Activated T-cell treated with anti-CD3 and anti-CD28 coated beads, Interleukin-2, amount 50 U/mL, for 48 hours (primary cell): ENCODE measurements at places on chromosomes 2 and 18.
A peak's percentile ranks its signal among the peaks of the same experiment; 100 is the strongest.

GRCh38 chr2:233080836-233081229 is 20.7 kb downstream of the INPP5D start:
- DNase-seq, result peak; percentile 54

DNA sequence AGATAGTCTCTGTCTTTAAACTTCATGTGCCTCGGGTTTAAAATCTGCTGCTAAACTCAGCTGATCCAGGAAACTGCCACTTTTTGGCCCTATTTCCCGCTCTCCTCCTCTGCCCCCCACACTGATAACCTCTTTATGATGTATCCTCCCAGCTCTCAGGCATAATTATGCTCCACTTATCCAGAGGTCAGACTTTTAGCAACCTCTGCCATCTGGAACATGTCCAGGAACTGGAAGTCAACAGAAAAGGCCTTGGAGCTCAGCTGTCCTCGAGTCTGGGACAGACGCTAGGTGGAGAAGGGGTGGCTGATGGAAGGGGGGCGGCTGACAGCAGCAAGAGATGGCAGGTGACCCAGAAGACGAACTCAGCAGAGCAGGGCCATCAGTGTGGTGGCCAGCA is 41.2 kb downstream of the ASAP2 start:
- DNase-seq, result no peak

DNA sequence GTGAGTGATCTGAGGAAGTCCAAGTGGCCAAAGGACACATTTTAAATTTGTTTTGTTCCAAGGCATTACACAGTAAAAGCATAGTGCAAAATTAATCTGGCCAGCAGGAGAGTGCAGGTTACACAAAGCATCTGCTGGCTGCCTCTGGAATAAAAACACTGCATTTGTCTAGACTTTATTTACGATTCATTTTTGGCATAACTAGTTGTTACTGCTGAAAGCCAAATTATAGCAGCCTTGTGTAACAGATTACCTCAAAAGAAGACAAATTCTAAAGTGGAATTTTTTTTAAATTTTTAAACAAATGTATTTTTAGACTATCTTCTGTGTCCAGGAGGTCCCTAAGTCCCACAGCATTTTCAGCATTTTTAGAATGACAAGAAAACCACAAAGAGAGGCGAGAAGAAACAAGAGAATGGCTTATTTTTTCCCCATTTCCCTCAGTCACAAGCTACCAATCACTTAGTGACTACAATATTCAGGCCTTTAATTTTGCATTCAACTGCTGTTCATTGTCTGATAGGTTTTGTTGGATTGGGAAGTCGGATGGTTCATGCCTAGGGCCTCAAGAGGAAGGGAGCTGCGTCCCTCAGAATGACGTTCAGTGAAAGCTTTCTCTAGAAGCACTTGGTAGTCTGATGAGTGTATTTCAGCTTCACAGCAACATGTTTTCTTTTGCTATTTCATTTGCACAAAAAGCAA is 46.0 kb downstream of the TMEFF2 start:
- DNase-seq, result no peak

DNA sequence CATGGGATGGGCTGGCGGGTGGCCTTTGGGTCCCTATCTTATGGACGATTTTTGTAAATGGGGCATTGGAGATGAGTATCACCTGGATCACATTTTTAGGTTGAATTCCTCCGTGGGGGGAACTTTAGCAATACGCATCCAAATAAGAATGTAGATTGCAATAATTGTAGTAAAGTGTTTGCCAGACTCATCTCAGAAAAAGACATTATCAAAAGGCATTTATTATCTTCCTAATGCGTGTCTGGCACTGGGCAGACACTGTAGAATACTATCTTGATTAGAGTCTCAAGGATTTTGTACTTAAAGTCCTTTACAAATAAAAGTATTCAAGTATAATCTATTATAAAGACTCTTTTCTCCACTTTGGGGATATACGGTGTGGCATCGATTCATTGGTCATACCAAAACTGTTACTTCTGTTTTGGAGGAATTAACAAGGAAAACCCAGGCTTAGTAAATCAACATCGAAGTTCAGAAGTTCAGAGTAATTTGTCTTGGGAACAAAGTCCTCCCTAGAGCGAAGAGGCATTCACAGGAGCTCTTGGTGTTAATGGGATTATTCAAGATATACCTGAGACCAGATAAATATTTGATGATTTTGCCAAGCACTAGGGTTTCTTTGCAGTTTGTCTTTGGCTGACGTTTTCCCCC is 578 bp upstream of the ACKR3 start:
- DNase-seq, result no peak

GRCh38 chr2:1791685-1792435 is 47.5 kb upstream of the PXDN start:
- no peak for DNase-seq

GRCh38 chr2:120747281-120747680 is 11.6 kb downstream of the GLI2 start:
- no peak for DNase-seq

GRCh38 chr2:224063298-224063648 is 24.2 kb upstream of the SERPINE2 start:
- no peak for DNase-seq

GRCh38 chr2:62934517-62934916 is 116.1 kb upstream of the OTX1 start:
- DNase-seq, result no peak

DNA sequence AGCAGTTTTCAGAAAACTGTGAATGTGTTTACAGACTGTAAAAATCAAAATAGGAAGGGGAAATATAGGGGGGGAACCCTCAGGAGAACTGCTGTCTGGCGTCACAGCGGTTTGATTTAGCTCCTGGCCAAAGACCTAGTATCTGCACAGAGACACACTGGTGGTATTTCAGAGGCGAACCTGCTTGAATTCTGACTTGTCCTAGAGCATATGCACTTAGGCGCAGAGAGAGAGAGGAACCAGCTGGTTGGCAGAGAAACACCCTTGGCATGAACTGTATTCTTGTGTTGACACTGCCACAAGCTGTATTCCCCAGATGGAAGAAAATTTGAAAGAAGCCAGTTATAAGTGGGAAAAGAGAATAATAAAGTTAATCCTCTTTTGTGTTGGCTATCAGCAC is 506.5 kb upstream of the NRP2 start:
- DNase-seq, result no peak
